ENCODE measurements at places on chromosomes 7 and 10.

DNA sequence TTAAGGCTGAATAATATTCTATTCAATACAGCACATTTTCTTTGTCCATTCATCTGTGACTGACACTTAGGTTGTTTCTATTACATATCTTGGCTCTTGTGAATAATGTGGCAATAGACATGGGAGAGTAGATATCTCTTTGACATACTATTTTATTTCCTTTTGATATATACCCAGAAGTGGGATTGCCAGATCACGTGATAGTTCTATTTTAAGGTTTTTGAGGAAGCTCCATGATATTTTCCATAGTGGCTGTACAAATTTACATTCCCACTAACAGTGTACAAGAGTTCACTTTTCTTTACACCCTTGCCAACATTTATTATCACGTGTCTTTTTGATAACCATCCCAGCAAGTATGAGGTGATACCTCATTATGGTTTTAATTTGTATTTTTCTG is 1114.7 kb downstream of the CNTNAP2 start:
- no peak for DNase-seq

DNA sequence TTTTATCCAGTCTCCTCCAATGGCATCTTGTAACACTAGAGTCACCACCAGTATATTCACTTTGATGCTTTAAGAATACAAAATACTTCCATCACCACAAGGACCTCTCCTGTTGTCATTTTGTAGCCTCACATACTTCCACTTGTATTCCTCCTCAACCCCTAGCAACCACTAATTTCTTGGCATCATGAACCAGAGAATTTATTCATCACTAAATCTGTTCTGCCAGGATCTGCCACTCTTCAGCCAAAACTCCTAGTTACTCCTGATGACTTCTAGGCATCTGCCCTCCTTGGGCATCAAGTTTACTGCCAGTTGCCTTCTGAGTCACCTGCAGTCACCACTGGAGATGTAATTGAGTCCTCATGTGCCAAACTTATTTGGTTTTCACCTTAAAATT is 906.8 kb downstream of the CNTNAP2 start:
- no peak for DNase-seq

- no peak for DNase-seq
Observed at GRCh38 chr7:80900583-80901576, 18.0 kb downstream of the SEMA3C start.

DNA sequence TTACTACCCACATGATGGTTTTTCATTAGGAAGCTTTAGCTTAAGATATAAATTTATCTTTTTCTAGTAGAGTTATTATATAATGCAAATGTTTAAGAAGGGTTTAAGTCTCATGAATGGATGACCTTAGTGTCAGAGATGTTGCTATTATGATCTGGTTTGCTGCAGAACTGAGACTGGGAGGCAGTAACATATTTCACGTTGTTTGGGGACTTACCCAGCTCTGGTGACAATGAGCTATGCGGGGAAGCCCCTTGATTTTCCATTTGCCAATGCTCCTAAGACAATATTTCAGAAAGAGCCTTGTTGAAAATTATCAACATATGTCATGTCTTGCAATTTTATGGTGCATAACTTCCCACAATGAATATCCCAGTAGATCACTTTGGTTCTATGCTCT is 754.6 kb downstream of the REEP3 start:
- no peak for DNase-seq

- no peak for DNase-seq
Observed at GRCh38 chr7:120915314-120916105, 35.1 kb upstream of the ING3 start.

GRCh38 chr7:467393-467828 is 52.2 kb downstream of the PDGFA start:
- no peak for DNase-seq

DNA sequence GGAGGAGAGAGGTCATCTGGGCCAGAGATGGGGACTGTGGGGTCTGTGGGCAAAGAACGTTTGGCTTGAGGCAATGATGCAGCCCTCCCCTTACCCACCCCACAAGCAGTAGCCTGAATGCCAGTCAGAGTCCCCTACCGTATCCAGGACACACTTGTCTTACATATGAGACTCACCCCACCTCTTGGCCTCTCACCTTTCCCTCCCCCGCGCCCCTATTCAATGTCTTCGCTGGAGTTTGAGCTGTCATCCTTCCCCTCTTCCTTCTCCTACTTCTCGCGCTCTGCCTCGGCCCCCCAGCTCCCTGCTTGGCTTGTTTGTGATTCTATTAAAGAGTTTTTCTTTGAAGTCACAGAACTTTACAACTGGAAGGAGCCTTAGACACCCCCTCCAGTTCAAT is 8.9 kb downstream of the PRRT4 start:
- no peak for DNase-seq

GRCh38 chr7:75687246-75688088 is 51.3 kb downstream of the HIP1 start:
- no peak for DNase-seq

DNA sequence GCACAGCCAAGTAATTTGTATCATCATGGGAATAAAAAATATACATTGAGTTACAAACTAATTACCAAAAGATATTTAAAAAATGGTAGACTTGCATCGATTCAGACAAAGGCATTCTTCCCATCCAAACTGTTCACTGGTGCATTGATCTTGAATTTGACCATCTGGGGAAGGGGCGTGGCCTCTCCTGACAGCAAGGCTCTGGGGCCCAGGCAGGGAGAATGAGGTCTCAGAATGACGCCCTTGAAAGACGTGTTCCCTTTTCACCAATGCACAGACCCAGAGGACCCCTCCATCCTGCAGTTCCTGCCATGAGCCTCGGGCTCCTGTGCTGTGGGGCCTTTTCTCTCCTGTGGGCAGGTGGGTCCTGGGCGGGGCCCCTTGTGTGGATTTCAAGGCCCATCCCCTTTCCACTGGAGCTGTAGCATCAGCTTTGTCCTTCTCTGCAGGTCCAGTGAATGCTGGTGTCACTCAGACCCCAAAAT is 91.1 kb upstream of the PRSS58 start:
- no peak for DNase-seq

DNA sequence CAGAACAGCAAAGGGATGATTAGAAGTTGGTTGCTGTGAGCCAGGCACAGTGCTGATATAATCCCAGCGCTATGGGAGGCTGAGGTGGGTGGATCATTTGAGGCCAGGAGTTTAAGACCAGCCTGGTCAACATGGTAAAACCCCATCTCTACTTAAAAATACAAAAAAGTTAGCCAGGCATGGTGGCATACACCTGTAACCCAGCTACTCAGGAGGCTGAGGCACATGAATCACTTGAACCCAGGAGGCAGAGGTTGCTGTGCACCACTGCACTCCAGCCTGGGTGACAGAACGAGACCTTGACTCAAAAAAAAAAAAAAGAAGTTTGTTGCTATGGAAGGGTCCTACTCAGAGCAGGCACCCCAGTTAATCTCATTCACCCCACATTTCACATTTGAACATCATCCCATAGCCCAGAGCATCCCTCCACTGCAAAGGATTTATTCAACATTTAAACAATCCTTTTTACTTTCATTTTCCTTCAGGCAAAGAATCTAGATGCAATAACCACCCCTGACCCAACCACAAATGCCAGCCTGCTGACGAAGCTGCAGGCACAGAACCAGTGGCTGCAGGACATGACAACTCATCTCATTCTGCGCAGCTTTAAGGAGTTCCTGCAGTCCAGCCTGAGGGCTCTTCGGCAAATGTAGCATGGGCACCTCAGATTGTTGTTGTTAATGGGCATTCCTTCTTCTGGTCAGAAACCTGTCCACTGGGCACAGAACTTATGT is 4.1 kb downstream of the IL6 start:
- no peak for DNase-seq

DNA sequence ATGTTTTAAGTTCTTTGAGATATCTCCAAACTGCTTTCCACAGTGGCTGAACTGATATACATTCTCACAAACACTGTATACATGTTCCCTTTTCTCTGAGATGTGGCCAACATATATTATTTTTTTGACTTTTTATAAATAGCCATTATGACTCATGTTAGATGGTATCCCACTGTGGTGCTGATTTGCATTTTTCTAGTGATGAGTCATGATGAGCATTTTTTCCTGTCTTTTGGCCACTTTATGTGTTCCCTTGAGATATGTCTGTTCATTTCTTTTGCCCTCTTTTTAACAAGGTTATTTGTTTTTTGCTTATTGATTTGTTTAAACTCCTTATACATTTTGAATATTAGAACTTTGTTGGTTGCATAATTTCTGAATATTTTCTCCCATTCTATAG is 1055.1 kb downstream of the NXPH1 start:
- no peak for DNase-seq

- DNase-seq = no peak
Observed at GRCh38 chr10:69948261-69948660, 104.4 kb upstream of the MACROH2A2 start.

DNA sequence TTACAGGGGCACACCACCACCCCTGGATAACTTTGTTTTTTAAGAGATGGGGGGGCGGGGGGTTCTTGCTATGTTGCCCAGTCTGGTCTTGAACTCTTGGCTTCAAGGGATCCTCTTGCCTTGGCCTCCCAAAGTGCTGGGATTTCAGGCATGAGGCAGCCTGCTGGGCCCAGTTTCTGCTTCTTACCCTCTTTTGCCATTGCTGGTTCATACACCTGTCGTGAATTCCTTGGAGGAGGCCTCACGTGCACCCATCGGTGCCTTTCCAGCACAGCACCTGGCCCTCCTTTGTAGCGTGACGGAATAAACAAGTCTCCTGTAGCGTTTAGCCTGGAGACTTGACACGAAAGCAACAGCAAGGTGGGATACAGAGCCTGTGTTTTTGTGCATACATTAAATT is 75.5 kb downstream of the CARD11 start:
- DNase-seq = no peak

- no peak for DNase-seq
Observed at GRCh38 chr10:129465796-129466702, 992 bp upstream of the MGMT start.

DNA sequence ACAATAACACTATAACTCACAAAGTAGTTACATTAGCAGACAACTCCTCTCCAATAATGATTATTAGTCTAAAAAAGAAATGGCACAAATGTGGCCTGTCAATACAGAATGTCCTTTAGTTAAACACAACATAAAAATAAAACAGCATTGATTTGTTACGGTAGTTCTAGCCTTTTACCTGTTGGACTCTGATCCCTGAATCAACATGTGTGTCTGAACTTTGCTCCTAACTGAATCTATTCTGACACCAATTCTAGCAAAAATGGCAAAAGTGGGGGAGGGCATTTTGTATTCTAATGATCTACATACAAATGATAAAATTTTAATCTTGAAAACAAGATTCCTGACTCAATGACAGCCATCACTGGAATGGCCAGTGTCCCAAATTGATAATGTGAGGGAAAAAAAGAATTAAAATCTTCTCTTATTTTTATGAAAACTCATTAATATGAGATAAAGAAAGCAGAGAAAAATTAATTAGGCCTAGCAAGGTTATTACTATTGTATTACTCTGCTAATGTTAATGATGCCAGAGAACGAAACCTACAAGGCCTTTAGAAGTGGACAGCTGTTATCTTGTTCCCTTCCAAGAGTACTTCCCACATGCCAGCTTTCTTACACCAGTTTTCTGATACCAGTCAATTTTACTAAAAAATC is 30.2 kb downstream of the FRA10AC1 start:
- DNase-seq = no peak

DNA sequence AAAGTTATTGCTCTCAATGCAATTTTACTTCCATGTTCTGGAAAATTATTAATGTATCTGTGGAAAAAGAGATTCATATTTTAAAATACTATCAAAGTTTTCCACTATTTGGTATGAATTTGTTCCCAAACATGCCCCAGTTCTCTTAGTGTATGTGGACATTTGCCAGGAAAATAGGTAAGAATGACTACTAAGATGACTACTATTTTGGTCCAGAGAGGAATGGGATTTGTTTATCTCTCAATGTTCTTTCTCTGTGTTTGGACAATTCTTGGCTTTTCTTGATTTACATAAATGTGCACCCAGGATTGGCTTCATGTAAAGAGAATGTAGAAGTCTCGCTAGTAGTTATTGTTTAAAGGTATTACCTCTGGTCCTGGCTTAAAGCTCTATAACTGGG is 60.3 kb upstream of the POT1 start:
- no peak for DNase-seq

DNA sequence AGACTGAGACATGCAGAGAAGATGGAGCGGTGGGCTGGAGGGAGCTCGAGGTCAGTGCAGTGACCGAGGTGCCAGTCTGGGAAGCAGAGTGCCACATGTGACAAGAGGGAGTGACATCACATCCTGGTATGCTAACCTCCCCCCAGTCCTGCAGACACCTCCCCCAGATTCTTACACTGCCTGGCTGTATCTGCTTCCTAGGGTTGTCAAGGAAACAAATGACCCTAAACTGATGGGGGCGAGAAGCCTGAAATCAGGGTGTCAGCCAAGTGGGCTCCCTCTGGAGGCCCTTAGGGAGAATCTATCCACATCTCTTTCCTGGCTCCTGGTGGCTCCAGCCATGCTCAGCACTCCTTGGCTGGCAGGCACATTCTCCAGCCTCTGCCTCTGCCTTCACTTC is 316.1 kb upstream of the ZMIZ1 start:
- DNase-seq = no peak

DNA sequence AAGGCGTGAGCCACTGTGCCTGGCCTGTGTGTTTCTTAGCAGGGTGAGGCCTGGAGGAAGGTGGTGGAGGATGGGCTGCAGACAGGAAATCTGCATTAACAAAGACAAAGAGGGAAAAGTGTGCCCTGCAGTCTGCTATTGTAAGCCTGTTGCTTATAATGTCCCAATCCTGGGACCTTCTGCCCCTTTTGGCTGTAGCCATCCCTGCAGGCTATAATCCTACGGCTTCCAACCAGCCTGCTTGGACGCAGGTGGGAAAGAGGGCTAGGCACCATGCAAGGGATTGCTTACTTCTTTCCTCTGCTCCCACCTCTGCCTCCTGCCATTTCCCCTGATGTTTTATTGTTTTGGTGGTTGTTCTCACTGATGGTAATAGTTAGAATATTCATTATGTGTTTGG is 434.3 kb downstream of the PLXNA4 start:
- DNase-seq = no peak

DNA sequence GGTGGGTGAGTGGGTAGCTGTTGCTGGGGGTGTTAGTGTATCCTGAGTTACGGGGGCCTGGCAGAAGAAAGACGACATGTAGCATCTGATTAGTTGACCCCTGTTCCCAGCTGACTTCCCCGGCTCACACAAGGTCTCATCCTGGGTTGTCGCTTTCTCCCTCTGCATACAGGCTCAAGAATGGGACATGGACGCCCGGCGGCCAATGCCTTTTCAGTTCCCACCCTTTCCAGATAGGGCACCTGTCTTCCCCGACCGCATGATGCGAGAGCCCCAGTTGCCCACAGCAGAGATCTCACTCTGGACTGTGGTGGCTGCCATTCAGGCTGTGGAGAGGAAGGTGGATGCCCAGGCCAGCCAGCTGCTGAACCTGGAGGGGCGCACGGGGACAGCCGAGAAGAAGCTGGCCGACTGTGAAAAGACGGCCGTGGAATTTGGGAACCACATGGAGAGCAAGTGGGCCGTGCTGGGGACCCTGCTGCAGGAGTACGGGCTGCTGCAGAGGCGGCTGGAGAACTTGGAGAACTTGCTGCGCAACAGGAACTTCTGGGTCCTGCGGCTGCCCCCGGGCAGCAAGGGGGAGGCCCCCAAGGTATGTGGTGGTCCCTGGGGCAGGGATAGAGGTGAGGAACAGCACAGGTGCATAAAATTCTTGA is 2.9 kb downstream of the ZNF282 start:
- DNase-seq = no peak

Data from activated T-cell treated with anti-CD3 and anti-CD28 coated beads for 1 hour (primary cell).